ENCODE measurements at places on chromosomes 2 and 18. TPM values are rescaled to one million over a fixed set of nuclear protein-coding genes. Genes with fewer than 3 reads are reported as not detected.
A peak's percentile ranks its signal among the peaks of the same experiment; 100 is the strongest.

GRCh38 chr2:156538083-156538504 is 101.9 kb downstream of the GPD2 start:
- H3K36me3 ChIP-seq, result no peaks in the 10 kb centered on the region
- H3K4me3 ChIP-seq, result no peak overlapping the region
- H3K27me3 ChIP-seq, result no peaks in the 10 kb centered on the region
- DNase-seq, result peak; percentile 25
- H3K4me1 ChIP-seq, result no peaks in the 10 kb centered on the region

GRCh38 chr2:201904538-201905420 is 98.4 kb downstream of the CDK15 start:
- no peaks in the 10 kb centered on the region for H3K36me3 ChIP-seq
- no peak for DNase-seq
- no peaks in the 10 kb centered on the region for H3K4me1 ChIP-seq
- no peaks in the 10 kb centered on the region for H3K27me3 ChIP-seq

DNA sequence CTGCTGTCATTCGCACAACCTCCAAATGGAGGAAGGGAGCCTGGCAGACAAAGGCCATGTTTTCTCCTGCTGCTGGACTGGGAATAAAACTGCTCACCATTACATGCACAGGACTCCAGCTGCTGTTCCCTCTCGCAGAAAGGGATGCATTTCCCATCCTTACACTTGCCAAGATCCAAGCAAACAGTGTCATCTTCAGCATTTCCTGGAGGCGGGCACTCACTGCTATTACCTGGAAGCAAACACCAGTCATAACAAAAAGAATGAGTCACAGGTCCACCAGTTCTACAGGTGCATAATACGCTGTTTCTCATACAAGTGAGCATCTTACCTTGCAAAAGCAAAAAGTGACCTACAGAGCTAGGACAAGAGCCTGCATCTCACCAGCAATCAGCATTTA is 22.7 kb downstream of the IAH1 start:
- no peak overlapping the region for H3K27ac ChIP-seq
- DNase-seq, result no peak
- peaks cover 62% of the 10 kb centered on the region for H3K36me3 ChIP-seq

DNA sequence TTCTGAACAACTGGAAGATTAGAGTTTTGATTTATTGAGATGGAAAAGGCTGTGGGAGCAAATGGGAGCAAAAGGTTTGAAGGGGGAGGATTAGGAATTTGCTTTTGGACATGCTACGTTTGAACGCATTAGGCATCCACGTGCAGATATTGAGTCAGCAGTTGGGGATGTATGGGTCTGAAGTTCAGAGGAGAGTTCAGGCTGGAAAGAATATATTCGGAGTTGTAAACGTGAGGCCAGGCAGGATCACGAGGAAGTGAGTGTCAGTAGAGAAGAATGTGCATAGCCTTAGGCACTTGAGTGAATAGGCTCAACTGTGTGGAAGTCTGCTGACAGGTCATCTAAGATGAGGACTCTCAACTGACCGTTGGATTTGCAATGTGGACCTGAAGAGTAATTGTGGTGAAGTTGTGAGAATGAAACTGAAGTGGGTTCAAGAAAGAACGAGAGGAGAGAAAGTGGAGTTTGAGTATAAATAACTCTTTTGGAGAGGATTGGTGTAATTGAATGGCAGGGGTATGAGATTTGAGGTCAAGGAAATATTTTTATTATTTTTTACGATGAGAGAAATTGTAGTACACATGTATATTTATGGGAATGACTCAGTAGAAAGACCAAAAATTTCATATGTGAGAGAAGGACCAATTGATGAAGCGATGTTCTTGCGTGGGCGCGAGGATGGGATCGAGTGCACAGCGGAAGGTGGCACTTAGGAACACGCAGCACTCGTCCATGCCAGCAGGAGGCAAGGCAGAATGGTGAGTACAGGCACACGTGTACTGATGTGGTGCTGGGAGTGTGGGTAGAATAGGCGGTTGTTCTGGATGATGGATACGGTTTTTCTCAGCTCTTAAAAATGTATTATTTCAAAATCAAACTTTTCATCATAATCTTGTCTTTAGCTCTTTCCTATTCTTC is 40.5 kb upstream of the POLE4 start:
- H3K36me3 ChIP-seq, result no peaks in the 10 kb centered on the region
- H3K27me3 ChIP-seq, result no peaks in the 10 kb centered on the region
- H3K27ac ChIP-seq, result no peak overlapping the region

DNA sequence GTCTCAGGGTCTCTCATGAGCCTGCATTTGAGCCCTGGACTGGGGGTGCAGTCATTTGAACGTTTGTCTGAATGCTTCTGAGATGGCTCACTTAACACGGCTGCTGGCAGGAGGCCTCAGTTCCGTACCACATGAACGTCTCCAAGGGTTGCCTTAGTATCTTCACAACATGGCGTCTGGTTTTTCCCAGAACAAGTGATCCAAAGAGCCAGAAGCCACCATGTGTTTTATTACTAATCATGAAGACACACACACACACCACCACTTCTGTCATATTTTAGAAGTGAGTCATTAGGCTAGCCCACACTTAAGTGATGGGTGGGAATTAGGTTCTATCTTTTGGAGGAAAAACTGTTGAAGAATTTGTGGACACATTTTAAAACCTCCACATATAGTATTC is 15.0 kb upstream of the MYO1B start:
- peaks cover 5% of the 10 kb centered on the region for H3K4me1 ChIP-seq
- DNase-seq, result peak; percentile 48

GRCh38 chr2:231039821-231040364 is 2.6 kb downstream of the C2orf72 start:
- no peak for DNase-seq
- H3K27ac ChIP-seq, result no peak overlapping the region
- H3K4me1 ChIP-seq, result no peaks in the 10 kb centered on the region
- no peaks in the 10 kb centered on the region for H3K36me3 ChIP-seq
- H3K4me3 ChIP-seq, result no peak overlapping the region

DNA sequence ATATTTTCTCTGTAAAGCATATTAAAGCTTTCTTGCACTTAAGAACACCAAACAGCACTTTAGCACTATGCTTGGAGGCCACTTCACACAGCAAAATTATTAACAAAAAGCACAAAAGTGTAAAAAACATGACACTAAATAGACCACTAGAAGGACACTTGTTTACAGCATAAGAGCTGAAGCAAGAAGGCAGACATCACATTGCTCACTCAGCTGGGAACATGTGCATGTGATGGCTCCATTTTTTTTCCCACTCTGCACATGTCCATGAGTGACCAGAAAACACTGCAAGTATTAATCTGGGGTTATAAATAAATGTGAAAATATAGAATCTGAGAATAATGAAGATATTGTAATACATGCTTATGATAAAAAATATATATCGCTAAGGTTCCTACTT is 103.1 kb upstream of the MAPRE2 start:
- H3K27ac ChIP-seq, result no peak overlapping the region
- H3K36me3 ChIP-seq, result no peaks in the 10 kb centered on the region
- H3K4me1 ChIP-seq, result no peaks in the 10 kb centered on the region
- no peaks in the 10 kb centered on the region for H3K27me3 ChIP-seq
- no peak overlapping the region for H3K4me3 ChIP-seq

DNA sequence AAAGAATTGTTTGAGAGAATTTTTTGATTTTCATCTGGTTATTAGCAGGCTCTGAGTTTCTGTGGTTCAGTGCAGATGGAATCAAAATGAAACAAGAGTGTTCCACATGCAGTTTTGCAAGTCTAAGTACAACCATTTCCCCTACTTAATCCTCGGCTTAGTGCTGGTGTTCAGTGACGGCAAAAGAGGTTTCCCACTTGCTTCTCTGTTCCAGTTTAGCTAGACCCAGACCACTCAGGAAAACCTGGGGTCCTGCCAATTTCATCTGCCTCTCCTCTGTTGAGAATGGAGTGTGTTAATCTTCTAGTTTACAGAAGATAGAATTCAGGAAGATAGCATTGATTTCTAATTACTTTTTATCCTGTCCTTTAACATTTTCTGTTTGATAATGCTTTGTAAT is 996.2 kb upstream of the FANCL start:
- no peaks in the 10 kb centered on the region for H3K4me1 ChIP-seq
- H3K4me3 ChIP-seq, result no peak overlapping the region
- no peak overlapping the region for H3K27ac ChIP-seq
- DNase-seq, result no peak
- peaks cover 10% of the 10 kb centered on the region for H3K27me3 ChIP-seq
- no peaks in the 10 kb centered on the region for H3K36me3 ChIP-seq

- H3K27ac ChIP-seq, result no peak overlapping the region
- no peak overlapping the region for H3K4me3 ChIP-seq
- no peak for DNase-seq
- no peaks in the 10 kb centered on the region for H3K4me1 ChIP-seq
- H3K36me3 ChIP-seq, result no peaks in the 10 kb centered on the region
These were observed 167.8 kb upstream of the LYPD1 start for GRCh38 chr2:132837769-132838168.

- no peak for DNase-seq
- no peaks in the 10 kb centered on the region for H3K4me1 ChIP-seq
- H3K27ac ChIP-seq, result no peak overlapping the region
- H3K36me3 ChIP-seq, result no peaks in the 10 kb centered on the region
These were observed 38.2 kb upstream of the MCM6 start for GRCh38 chr2:135914485-135914884.

DNA sequence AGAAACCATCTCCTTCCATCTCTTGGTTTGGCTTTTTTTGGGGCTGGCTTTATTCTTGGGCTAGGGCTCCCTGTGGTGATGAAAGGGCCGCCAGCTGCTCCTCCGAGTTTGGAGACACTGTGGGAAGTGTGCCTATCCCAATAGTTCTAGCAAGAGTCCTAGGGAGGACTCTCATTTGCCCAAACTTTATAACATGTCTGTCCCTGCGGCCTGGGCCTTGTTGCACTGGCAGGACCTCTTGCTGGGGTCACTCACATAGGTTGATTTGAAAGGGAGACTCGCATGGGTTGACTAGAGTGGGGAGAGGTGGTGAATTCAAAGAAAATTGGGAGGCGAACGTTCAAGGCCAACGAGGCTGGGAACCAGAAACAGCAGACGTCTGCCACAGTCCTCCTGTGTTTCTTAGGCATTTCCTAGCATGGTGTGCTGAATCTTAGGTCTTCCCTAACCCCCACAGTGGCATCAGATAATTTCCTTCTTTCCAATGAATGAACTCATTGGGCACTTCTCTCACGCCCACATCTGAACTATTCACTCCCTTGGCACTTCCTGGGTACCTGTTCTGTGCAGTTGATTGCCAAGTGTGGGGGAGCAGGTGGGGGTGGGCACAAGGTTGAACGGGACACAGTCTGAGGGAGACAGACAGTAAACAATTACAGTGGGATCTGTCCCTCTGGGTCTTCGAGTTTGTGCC is 26.8 kb downstream of the NIFK start:
- no peak overlapping the region for H3K27ac ChIP-seq
- DNase-seq, result no peak
- H3K36me3 ChIP-seq, result no peaks in the 10 kb centered on the region
- no peaks in the 10 kb centered on the region for H3K27me3 ChIP-seq
- H3K4me3 ChIP-seq, result no peak overlapping the region

- no peak overlapping the region for H3K27ac ChIP-seq
- no peaks in the 10 kb centered on the region for H3K4me1 ChIP-seq
- H3K4me3 ChIP-seq, result no peak overlapping the region
- no peaks in the 10 kb centered on the region for H3K36me3 ChIP-seq
These were observed 5.3 kb downstream of the TPO start for GRCh38 chr2:1418566-1418965.

DNA sequence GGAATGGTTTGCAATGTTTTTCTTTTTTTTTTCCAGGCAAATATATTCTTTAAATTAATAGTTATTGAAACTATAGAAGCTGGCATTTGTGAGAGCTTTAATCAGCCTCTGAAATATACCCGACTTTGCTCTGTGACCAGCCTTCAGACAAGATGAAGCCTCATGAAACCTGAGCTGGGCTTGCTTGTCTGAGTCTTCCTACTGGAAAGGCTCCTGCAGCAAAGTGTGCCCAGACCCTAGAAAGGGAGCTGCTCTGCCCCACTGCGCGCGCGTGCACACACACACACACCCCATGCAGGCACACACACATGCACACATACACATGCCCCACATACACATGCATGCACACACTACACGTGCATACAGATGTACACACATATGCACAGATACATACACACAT is 203.3 kb upstream of the NT5C1B start:
- no peaks in the 10 kb centered on the region for H3K27me3 ChIP-seq
- no peak overlapping the region for H3K27ac ChIP-seq
- no peaks in the 10 kb centered on the region for H3K36me3 ChIP-seq
- no peak for DNase-seq
- no peak overlapping the region for H3K4me3 ChIP-seq

GRCh38 chr18:45764000-45764686 is 40.2 kb downstream of the SLC14A1 start:
- peaks cover 17% of the 10 kb centered on the region for H3K4me1 ChIP-seq
- H3K27me3 ChIP-seq, result no peaks in the 10 kb centered on the region
- no peaks in the 10 kb centered on the region for H3K36me3 ChIP-seq
- H3K27ac ChIP-seq, result no peak overlapping the region

DNA sequence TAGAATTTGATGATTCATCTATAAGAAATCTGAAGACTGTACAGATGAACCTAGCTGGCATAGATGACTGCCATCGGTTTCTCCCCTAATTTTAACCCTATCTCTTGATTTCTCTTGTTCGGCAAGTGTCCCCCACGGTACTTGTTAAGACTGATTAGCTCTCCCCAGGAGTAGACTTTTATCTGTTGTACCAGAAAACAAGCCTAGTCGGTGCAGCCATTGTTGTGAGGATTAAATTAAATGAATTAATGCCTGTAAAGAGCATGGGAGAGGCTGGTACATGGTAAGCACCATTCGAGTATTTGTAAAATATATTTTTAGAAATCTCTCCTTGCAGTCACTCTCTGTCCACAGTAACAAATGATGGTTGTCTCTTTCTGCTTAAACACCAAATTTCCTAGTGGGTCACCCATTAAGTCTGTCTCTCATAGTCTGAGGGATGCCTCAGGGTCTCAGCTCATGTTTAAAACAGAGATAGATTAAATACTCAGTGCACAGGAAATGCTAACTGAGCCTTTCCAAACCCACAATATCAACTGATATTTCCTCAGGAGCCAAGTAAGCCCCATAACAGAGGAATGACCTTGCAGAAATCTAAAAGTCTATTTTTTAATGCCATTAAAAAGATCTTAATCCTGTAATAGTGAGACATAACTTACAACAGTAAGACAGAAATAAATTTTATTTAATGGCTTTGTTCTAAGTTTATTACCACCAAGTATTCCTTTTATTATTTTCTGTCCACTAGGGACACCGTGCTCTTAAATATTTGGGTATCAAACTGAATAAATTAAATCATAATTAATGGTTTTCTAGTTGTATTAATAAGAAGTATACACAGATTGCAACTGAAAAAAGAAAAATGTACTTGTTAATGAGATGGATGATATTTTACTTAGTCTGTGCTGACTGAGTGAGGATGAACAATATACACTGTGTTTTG is 2.9 kb upstream of the B4GALT6 start:
- H3K4me1 ChIP-seq, result no peaks in the 10 kb centered on the region
- peak; percentile 46 for DNase-seq
- peaks cover 23% of the 10 kb centered on the region for H3K27me3 ChIP-seq
- no peak overlapping the region for H3K27ac ChIP-seq
- H3K4me3 ChIP-seq, result no peak overlapping the region

IL1F10 gene
- total RNA-seq, result not detected

SCN1A gene
- 0.83 TPM for total RNA-seq

SLC35G4 gene
- not detected for total RNA-seq

SNORC gene
- total RNA-seq, result 4.7 TPM

NAB1 gene
- total RNA-seq, result 29.8 TPM

STPG4 gene
- total RNA-seq, result 0.75 TPM

HAAO gene
- 2.4 TPM for total RNA-seq

Measured in A673 (cell line).